T follicular helper cell (primary cell): ENCODE measurements at places on chromosomes 5 and 9.

- no peak for DNase-seq
Observed at GRCh38 chr5:145921211-145921610, 15.2 kb upstream of the SH3RF2 start.

DNA sequence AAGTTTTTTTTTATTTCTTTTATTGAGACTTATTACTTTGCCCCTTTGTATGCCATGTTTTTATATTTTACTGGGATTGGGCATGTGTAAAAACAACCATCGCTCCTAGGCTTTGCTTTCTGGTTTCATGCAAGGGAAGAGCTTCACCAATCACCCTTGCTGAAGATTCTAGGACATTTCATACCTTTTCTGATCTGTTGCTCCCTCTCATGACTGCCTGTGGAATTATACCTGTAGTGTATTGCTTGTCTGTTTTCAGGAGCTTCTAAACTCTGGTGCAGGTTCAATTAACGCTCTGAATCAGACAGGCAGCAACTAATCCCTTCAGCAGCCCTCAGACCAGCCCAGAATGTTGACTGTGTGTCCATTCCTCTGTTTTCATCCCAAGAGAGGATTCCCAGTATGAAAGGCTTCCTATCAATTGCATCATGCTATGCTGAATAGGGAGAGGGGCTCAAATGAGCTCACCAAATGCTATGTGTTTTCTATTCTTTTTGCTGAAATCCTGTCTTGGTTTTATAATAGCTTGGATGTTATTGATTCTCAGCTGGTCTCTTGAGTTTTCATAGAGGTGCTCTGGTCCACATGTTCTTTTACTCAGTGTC, 572.9 kb upstream of the CDH6 start:
- no peak for DNase-seq

DNA sequence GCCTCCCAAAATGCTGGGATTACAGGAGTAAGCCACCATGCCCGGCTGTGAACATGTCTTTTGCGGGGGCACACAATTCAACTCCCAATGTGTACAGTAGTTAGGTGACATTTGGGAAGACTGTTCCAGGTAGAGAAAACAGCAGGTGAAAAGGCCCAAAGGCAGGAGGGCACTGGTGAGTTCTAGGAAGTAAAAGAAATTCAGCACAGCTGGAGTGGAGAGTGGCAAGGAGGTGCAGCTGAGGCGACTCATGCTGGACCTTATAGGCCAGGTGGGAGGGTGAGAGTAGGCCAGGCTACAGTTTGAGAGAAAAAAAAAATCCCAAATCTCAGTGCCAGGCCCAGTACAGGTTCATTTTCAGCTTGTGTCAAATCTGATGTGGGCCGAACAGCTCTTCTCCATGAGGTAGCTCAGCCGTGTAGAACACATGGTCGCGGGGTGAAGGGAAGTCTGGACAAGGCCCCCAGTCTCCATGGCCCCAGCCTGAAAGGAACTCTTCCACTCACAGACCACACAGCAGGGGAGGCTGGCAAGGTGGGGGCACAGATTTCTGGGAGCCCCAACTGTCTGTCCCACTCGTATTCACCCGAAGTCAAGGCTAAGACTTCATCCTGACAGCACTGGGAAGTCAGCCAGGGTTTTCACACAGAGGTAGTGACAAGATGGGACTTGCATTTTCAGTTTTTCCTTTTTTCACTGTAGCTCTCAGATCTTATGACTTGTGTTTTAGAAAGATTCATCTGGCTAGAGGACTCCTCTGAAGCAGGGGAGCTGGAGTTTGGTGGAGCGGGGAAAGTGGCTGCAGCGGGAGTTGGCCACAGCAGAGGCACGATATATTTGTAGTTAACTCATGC, 4.5 kb upstream of the HNRNPAB start:
- DNase-seq, result no peak

DNA sequence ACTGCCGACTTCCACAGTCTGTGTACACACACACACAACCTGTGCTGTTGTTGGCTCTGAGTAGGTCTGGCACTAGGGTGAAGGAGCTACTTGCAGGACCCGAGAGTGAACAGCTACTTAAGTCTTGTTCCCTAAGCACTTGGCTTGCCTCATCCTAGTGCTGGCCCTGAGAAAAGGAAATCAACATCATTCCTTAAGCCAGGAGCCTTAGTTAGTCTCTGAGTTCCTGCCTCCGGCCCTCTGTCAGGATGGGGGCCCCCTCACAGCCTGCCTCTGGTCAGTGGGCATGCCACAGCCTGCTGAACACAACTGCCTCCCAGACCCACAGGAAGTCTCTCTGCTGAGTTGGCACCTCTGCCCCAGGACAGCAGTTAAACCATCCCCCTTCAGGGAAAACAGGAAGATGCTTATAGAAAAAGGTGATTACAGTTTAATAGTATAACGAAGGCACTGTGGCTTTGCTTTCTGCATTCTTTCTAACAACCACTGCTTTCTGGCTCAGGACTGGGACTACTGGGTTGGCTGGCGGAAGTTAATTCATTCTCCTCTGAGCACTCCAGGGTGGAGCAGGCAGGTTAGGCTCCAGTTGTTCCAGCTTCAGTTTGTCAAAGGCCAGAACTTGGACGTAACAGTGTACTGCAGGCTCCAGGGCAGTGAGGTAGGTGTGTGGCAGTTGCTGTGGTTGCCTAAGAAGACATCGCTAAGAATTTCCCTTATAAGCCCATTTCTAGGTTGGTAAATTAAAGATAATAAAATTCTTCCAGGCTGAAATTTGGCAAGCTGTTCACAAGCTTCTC, 2.8 kb downstream of the MAMDC2 start:
- no peak for DNase-seq

DNA sequence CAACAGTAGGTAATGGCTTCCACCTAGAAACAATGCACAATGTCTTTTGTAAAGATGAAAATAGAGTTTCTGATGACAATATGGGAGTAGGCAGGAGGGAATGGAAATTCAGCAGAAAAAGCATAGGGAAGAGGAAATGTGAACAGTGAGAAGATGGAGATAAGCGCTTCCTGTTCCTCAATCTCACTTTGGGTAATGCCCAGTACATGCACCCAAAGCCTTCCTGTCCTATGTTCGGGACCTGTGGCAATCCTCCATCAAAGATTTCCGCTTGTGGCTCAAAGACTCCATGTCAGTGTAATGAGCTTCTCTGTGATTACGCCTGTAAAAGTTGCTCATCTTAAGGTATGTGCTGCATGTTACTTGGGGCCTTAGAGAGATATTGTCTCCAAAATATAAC, 2.7 kb downstream of the UGT3A1 start:
- DNase-seq, result no peak

DNA sequence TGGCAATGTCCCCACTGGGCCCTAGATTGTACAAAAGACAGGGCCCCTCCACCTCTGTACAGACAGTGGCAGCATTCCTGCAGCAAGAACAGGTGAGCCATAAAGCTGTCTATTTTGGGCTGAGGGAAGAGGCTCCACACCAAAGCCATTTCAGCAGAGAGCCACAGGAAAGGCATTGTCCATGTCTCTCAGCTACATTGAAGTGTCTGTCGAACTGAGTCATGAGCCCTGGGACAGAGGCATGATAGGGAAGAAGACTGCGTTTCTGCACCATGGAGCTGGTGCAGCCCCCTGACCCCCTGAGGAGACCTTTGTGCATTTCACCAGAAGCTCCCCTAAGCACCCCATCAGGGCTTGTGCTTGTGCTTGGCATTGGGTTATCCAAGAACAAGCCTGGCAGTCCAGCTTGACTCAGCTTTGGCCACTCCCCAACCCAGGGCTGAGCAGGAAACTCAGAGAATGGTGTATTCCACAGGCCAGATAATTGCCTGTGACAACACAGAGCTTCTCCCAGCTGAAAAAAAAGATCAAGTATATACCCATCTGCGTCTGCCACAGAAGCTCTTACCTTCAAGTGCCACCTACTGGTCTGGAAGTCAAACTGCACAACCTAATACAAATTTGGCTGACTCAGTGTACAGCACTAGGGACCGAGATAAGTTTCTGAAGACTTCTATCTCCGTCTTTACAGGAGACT, 5.9 kb upstream of the FRMD3 start:
- DNase-seq, result no peak
